ENCODE measurements at places on chromosomes 2 and 18. TPM values are rescaled to one million over a fixed set of nuclear protein-coding genes. Genes with fewer than 3 reads are reported as not detected.

- DNase-seq: no peak
- no peak overlapping the region for H3K27ac ChIP-seq
- H3K27me3 ChIP-seq: no peaks in the 10 kb centered on the region
Observed at GRCh38 chr2:137255990-137256389, 490.6 kb downstream of the THSD7B start.

- no peaks in the 10 kb centered on the region for H3K27me3 ChIP-seq
- H3K4me3 ChIP-seq: no peak overlapping the region
- H3K4me1 ChIP-seq: no peaks in the 10 kb centered on the region
- no peaks in the 10 kb centered on the region for H3K36me3 ChIP-seq
Observed at GRCh38 chr2:40360652-40361051, 91.2 kb downstream of the SLC8A1 start.

- H3K27ac ChIP-seq: no peak overlapping the region
- no peak for DNase-seq
- H3K36me3 ChIP-seq: no peaks in the 10 kb centered on the region
- H3K27me3 ChIP-seq: no peaks in the 10 kb centered on the region
Observed at GRCh38 chr2:109086743-109087020, 42.3 kb upstream of the SH3RF3 start.

DNA sequence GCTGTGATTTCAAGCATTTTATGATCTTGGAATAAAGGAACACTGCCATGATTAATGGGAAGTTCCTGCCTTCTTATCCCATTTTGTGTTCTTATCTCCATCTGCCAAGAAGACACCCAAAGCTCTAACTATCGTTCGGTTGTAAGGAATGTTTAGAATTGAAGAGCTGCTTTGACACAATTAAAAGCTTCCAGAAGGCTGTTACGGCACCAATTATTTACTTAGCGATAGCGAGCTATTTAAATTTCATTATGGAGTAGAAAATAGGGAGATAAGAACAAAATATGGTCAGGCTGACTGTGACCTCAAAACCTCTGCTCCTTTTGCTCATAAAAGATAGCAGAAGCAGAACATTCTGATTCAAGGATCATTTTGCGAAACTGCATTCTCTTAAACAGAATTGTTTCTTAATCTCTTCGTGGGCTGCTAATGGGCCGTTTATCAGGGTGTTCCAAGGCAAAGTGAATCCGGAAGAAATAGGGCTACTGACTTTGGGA is 101.6 kb downstream of the SLC4A3 start:
- H3K4me1 ChIP-seq: no peaks in the 10 kb centered on the region
- no peaks in the 10 kb centered on the region for H3K36me3 ChIP-seq
- no peak for DNase-seq
- H3K4me3 ChIP-seq: no peak overlapping the region
- no peaks in the 10 kb centered on the region for H3K27me3 ChIP-seq

GRCh38 chr18:11974741-11975325 is 6.5 kb upstream of the IMPA2 start:
- no peaks in the 10 kb centered on the region for H3K27me3 ChIP-seq
- H3K4me3 ChIP-seq: no peak overlapping the region
- H3K27ac ChIP-seq: no peak overlapping the region
- no peaks in the 10 kb centered on the region for H3K36me3 ChIP-seq

Gene ABCG8
- total RNA-seq: not detected

Measured in aorta (tissue), 5 donors.